ENCODE measurements at places on chromosomes 16 and 17.
A peak's percentile ranks its signal among the peaks of the same experiment; 100 is the strongest.

- DNase-seq = no peak
Observed at GRCh38 chr17:34452769-34453168, 89.7 kb upstream of the CCL1 start.

- DNase-seq = no peak
Observed at GRCh38 chr16:64866021-64866420, 255.8 kb downstream of the CDH11 start.

DNA sequence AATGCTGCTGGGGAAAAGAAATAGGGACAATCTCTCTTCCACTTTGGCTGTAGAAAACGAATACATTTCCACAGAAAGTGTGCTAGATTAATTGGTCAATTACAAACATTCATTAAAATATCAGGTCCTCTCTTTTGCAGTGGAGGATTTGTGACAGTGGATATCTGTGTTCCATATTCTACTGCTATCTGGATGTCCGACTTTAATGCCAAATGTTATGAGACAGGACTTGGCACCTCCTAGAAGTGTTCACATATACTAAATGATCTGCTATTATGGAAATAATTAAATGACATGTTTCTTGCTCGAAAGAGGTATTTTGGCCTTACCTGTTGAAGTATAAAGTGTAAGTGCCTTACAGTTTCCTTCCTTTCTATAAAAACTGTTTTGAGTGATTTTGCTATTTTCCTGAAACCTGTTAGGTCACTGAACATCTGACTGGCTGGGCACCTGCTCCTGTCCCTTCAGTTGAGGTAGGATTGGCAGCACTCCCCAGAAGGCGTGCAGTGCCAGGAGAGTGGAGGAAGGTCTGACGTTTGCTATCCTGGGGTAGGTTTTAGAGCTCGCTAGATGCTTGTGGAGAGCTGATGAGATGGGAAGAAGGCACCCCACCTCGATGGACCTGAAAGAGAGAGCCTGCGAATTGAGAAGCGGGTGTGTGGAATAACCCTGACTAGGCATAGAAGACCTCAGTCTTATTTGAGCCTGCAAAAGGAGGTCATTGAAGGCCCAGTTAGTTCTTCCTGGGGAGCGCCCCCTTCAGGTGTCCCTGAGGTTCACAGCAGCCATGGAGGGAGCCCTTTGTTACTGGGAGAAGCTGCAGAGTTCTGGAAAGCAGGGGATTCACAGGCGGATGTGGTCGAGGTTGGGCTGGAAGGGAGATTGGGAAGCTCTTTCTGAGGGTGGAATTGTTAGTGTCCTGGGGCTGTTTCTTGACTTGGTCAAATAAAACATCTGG lies 159.4 kb upstream of the ZNF267 start:
- no peak for DNase-seq

DNA sequence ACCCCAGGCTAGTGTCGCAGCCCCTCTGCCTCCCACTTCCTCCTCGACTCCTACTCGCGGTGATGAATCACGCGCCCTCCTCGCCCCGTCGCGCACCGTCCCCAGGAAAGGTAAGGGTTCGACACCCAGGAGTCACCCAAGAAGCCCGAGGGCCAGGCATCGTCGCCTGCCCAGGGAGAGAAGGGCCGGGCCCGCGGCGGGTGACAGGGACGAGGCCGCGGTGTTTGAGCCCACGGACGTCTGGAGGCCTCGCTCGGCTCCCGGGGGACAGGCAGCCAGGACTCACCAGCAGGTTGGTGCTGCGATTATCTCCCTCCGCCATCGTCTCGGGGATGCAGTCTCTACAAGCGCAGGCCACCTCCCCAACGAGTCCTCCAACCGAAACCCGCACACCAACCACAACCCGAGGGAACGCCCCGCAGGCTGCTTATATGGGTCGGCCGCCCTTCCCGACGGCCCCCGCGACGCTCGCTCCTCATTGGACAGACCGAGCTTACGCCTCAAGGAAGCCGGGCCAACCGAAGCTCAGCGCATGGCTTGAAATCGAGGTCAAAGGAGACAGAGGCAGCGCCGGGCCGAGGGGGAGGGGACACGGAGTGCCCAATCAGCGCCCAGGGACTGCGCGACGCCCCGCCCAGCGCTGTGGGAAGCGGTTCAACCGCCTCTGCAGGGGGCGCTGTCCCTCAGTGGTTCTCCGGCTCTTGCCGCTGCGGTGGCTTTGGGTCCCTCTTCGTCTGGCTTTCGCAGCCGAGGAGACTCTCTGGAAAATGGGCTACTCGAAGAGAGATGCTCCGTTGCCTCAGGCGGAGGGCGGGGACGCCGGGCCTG lies at the start of gene ARL6IP1:
TSS of gene ARL6IP1 (minus strand) at position 405 of the 828 bp plus-strand sequence. CDS start at position 322, 83 bp downstream.
- peak; percentile 99 for DNase-seq

DNA sequence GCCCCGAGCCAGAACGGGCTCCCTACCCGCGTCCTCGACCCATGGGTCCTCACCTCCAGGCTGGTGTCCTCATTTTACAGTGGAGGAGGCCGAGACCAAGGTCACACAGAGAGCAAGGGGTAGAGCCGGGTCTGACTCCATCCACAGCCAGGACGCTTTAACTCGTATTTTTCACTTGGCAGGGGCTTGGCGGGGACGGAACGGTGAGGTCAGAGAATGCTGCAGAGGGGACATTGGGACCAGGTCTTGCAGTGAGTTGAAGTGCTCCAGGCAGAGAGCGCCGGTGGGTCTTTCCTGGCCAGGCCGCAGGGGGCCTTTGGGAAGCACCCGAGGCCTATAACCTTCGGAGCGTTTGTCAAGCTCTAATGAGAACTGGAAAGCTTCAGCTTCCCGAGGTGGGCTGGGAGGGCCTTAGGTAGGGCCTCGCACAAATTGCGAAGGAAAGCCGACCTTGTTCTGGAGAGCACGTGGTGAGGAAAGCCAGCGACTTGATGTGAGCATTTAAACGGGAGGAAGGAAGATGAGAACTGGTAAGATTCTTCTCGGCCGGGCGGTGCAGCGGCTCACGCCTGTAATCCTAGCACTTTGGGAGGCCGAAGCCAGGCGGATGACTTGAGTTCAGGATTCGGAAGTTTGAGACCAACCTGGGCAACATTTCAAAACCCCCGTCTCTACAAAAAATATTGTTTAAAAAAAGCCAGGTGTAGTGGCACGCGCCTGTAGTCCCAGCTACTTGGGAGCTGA lies 908 bp upstream of the CLUH start:
- no peak for DNase-seq

All from NCI-H774 (cell line).